Iris pigment epithelial cell (primary cell): ENCODE measurements at places on chromosomes 5 and 9.

- no peak for DNase-seq
Observed at GRCh38 chr9:134035041-134036039, 10.1 kb downstream of the BRD3OS start.

DNA sequence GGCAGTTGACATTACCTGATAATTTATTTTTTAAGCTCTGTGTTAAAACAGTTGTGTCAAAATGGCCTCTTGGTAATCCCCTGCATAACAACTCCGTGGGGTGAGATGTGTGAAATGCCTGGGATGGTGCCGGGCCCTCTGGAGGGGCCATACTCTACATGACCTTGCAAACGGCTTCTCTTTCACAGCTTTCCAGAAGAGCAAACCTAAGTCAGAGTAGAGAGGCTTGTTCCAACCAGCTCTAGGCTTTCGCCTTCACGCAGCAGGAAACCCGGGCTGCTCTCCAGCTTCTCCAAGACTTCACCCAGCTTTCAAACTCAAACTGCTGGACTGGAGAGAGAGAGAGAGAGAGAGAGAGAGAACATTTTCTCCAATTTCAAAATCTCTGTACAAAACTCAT lies 120.1 kb downstream of the SNX18 start:
- DNase-seq, result no peak

DNA sequence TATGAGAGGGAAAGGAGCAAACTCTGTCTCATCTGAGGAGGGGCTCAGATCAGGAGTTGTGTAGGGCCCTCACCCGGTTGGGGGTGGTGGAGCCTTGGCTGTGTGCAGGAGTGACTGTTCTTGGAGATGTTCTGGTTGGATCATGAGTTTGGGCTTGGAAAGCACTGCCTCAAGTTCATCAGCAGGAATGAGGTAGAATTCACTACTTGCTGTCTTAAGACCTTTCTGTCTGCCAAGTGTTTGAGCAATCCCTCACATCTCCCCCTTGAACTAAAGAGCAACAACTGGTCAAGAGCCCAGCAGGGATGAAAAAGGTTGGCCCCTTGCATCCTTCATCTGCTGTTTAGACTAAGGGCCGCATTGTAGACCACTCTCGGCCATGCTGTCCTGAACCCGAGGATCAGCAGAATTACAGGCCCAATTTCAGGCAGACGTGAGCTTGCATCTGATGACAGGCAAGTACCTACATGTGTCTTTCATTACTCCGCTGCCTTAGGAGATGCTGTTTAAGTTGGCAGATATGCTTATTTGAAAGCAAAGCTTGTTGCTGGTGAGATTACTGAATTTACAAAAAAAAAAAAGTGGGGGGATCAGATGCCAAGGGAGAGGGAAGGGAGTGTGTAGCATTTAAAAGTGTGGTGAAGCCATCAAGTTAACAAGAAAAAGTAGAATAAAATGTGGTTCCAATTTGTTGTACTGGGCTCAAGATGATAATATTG lies 36.4 kb downstream of the PIK3R1 start:
- peak; percentile 86 for DNase-seq

- DNase-seq, result no peak
Observed at GRCh38 chr5:37940931-37941623, 101.2 kb upstream of the GDNF start.

DNA sequence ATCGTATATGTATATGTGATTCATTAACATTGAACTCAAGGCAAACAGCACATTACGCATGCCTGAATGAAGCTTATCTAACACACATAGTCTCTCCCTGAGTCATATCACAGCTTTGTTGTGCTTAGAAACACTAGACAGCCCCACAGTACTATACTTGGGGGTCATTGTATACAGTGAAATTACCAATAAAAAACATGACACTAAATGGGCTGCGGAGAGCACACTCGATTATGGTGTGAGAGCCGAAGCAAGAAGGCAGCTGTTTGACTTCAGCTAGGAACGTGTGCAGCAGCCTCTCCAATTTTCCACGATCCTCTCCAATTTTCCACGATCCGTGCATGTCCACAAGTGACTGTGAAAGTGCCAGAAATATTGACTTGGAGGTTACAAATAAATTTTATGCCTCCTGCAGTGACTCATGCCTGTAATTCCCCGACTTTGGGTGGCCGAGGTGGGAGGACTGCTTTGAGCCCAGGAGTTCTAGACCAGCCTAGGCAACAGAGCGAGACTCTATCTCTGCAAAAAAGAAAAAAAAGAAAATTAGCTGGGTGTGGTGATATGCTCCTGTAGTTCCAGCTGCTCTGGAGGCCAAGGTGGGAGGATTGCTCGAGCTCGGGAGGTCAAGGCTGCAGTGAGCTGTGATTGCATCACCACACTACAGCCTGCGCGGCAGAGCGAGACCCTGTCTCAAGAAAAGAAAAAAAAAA lies 102.4 kb downstream of the DAPK1 start:
- DNase-seq, result peak; percentile 94

- no peak for DNase-seq
Observed at GRCh38 chr5:3010953-3011763, 259.7 kb upstream of the IRX2 start.

DNA sequence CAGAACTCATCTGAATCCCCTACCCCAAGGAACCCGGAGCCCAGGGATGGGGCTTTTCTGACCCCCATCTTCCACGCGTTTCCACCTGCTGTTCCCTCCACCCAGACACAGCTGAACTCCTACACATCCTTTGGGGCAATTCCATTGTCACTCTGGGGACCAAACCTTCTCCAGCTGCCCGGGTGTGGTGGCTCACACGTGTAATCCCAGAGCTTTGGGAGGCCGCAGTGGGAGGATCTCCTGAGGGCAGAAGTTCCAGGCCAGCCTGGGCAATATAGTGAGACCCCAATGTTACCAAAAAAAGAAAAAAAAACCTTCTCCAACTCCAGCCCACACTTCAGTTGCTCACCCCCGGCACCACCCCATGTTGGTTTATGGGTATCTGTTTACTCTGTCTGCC lies 8.1 kb downstream of the EPB41L4B start:
- no peak for DNase-seq

DNA sequence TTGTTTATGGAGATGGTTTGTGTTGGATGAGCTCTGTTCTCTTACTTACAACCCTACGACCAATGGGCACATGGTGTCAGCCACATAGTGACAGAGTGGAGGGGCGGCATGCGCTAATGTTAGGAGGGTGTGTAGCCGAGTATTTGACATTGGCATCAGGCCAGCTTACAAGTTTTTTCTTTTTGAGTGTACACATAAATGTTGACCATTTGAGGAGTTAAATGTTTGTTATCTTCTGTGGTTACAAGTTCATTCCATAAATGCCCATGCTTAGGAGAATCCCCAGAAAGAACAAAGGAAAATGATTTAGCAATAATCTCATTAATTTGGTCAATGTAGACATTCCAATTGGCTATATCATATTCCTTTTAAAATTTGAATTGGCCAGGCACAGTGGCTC lies 180.1 kb upstream of the ELL2 start:
- DNase-seq, result peak; percentile 34

- peak; percentile 93 for DNase-seq
Observed at GRCh38 chr9:110030632-110031031, 177.3 kb downstream of the C9orf152 start.

DNA sequence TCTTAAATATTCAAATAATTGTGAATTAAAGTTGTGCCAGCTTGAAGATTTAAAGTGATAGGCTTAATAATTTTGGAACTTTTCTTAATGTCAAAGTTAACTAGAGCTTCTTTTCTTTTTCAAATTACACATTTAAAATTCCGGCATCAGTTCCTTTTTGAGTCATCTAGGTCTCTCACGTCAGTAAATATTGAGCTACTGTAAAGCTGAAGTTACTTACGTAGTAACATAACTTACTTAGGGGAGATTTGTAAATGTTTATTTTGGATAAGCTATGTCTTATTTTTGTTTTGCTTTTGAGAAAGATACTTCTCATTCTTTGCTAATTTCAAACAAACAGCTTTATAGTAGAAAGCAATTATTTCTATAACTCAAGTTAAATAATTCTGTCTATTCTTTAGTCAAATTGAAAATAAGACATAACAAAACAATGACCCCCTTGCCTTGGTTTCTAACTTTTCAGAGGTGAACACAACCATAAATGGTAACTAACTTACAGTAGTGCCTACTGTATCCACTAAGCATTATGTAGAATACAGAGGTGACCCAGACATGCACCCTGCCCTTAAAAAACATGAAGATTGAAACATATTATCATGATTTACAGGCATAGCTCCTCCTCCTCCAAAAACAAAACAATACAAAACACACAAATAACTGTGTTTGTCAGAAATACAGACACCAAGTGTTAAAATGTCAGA lies 29.8 kb downstream of the CD274 start:
- no peak for DNase-seq

- no peak for DNase-seq
Observed at GRCh38 chr5:1892685-1893445, 10.1 kb upstream of the IRX4 start.

DNA sequence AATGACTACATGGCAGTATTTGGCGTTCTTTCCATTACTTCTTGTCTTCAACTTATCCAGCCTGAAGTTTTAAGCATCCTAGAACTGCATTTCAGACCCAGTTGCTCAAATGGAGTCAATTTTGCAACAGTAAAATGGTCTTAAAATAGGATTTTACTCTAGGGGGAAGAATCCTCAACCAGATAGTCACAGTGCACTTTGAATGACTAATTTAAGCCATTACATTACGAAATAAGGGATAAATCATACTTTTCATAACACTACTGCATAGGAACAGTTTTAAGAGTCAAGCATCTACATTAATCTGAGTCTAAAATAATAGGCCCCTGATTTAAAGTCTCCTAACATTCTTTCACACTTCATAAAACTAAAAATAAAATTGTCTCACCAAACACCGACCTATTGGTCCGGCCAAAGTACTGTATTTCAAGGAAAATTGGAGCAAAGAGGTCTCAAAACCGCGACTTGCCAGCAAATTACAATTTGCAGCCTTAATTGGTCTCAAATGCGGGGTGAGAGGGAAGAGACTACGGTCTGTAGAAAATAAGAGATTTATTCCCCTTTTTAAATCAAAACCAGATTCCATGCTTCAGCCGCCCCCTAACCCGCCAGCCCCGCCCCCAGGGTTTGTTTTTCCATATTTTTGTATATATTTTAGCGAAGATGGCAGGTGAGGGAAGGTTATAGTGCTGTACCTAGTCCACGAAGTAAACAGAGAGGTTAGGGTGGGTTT lies 1.2 kb upstream of the SMARCA2 start:
- DNase-seq, result peak; percentile 56

GRCh38 chr5:103744159-103744558 lies 181.6 kb upstream of the NUDT12 start:
- DNase-seq, result peak; percentile 72

- DNase-seq, result peak; percentile 62
Observed at GRCh38 chr5:149940077-149940574, 4.5 kb downstream of the PDE6A start.

DNA sequence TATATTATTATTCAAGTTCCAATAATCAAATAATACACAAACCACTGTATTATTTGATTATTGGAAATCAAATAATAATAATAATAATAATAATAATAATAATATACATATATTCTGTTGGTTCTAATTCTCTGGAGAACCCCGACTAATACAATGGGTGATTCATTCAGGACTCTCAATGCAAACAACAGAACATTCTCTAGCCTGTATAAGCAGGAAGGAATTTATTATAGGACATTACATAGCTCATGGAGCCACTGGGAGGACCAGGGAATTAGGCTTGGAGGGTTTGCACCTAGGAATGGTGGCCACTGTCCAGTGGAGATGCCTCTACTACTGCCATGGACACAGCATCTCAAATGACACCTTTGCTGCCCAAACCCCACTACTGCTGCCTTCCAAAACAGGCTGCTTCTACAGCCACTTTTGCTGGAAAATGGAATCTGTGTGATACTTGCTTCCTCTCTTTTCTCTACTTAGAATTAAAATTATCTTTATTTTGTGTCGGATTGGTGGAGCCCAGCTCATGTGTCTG lies 25.9 kb downstream of the PTGS1 start:
- DNase-seq, result no peak

- DNase-seq, result no peak
Observed at GRCh38 chr5:24849210-24849609, 204.4 kb upstream of the CDH10 start.

GRCh38 chr5:115983519-115983918 lies 21.2 kb downstream of the LVRN start:
- DNase-seq, result no peak

DNA sequence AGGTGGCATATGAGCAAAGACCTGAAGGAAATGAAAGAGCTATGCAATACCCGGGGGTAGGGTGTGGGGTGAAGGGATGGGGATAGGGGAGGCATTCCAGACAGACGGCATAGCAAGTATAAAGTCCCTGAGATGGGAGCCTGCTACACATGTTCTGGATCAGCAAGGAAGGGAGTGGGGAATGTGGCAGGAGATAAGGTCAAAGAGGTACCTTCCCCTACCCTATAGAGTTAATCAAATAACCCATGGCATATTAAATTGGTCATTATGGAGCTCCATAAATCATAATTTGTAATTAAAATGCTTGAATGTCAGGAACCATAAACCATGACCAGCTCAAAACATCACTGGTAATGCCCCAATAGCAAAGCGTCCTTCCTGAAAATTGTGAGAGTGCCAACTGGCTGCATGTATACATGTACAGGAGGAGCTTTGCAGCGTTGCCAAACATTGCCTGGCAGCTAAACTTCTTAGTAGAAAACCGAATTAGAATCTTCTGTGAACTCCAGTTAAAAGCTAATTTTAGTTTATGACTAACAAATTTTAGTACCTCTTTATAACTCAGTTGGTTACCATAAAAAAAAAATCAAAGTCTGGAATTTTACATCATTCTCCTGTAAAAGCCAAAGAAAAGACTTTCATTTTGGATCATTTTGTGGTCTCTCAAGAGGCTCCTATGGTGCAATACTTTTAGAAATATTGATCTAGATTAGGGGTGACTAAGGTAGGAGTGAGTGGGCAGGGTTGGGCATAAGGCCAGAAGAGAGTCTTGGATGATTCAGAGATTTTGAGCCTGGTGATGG lies 4.7 kb downstream of the DNAI1 start:
- peak; percentile 73 for DNase-seq

GRCh38 chr5:42772265-42772993 lies 15.8 kb downstream of the CCDC152 start:
- DNase-seq, result peak; percentile 13

GRCh38 chr5:158305861-158306260 lies 446.9 kb upstream of the CLINT1 start:
- DNase-seq, result no peak

DNA sequence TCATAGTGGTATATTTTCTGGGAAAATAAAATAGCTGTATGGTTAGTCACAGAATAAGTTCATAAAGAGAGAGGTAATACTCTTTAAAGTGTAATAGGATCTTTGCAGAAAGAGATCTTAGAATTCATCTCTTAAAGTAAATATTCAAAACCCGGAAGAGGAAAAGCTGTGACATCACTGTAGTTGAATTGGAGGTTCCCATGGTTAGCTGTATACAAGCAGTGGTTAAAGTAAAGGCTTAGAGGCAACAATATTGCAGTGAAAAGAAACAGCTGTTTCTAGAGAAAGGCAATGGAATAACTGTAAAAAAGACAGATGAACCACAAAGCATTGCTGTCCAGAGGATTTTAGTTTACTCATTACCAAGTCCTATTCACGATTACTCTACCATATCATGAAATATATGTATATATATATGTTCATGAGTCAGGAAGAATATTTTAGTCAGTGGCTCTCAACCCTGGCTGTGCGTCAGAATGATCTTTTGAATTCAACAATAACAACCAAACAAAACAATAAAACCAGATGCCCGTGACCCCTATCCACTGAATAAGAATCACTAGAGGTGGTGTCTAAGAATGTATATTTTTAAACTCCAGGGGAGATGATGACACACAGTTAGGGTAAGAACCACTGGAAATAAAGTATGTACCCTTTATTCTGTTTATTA lies 4.7 kb downstream of the ERCC6L2 start:
- DNase-seq, result peak; percentile 88

- no peak for DNase-seq
Observed at GRCh38 chr9:113950195-113951031, 74.3 kb downstream of the ZNF618 start.

- DNase-seq, result peak; percentile 87
Observed at GRCh38 chr9:110179734-110180133, 28.2 kb downstream of the C9orf152 start.
